ENCODE measurements at places on chromosomes 2 and 18. TPM values are rescaled to one million over a fixed set of nuclear protein-coding genes. Genes with fewer than 3 reads are reported as not detected.

The POTEC gene
- total RNA-seq: not detected

The REG1B gene
- not detected for total RNA-seq

The IGFBP5 gene
- total RNA-seq: 145 TPM

The GPR35 gene
- 4.7 TPM for total RNA-seq

The FOXD4L1 gene
- total RNA-seq: 0.62 TPM

The CXCR1 gene
- total RNA-seq: 10.4 TPM

The ALPI gene
- total RNA-seq: not detected

DNA sequence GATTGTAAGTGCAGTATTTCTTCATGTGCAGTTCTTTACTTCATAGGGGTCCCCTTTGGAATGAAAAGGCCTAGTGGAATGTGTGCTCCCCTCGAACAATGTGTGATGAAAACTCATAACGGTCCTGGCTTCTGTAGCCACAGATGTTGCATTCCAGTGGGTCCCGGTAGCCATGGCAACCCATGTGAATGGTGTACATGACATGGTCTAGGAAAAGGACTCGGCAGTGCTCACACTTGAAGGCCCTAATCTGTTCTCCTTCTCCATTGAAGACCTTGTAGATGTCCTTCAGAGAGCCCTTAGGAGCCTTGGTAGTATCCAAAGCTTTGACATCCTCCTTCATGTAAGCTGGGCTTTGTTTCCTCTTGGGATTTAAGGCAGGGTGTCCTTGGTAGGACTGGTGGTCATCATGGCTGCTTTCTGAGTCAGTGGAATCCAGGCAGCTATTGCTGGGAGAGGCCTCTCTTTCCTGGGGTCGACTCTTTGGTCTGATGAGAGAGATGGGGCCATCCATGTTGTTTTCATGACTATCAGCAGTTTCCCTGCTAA lies 144.0 kb downstream of the IKZF2 start:
- no peak overlapping the region for H3K4me3 ChIP-seq
- DNase-seq: no peak
- H3K27ac ChIP-seq: no peak overlapping the region
- no peaks in the 10 kb centered on the region for H3K27me3 ChIP-seq

DNA sequence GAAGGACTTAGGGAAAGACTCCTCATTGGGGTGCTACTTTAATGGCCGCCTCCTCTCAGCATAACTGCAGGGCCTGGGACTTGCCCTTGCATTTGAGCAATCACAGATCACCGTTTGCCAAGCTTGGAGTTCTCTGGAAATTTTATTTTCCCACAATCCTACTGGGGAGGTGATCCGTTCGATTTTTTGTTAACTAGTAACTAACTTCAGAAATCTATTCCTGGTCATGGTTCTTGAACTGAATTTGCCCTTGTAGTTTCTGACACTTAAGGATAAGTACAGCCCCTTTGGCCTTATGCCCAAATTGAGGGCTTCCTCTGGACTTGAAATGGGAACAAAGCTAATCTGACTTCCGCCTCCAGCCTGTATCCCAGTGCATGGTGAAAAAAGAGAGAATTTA lies 60.5 kb upstream of the ST3GAL5 start:
- H3K4me3 ChIP-seq: no peak overlapping the region
- H3K36me3 ChIP-seq: no peaks in the 10 kb centered on the region
- peaks cover 7% of the 10 kb centered on the region for H3K4me1 ChIP-seq

GRCh38 chr18:59921384-59921891 lies 21.6 kb downstream of the PMAIP1 start:
- no peak overlapping the region for H3K27ac ChIP-seq
- H3K36me3 ChIP-seq: no peaks in the 10 kb centered on the region
- no peak for DNase-seq
- no peak overlapping the region for H3K4me3 ChIP-seq
- no peaks in the 10 kb centered on the region for H3K27me3 ChIP-seq
- H3K4me1 ChIP-seq: peaks cover 11% of the 10 kb centered on the region

GRCh38 chr2:210611466-210611865 lies 55.1 kb downstream of the CPS1 start:
- H3K27ac ChIP-seq: no peak overlapping the region
- no peaks in the 10 kb centered on the region for H3K27me3 ChIP-seq
- no peaks in the 10 kb centered on the region for H3K4me1 ChIP-seq
- DNase-seq: no peak

GRCh38 chr2:114527330-114527983 lies 85.0 kb downstream of the DPP10 start:
- no peak overlapping the region for H3K4me3 ChIP-seq
- no peak overlapping the region for H3K27ac ChIP-seq
- no peaks in the 10 kb centered on the region for H3K36me3 ChIP-seq

DNA sequence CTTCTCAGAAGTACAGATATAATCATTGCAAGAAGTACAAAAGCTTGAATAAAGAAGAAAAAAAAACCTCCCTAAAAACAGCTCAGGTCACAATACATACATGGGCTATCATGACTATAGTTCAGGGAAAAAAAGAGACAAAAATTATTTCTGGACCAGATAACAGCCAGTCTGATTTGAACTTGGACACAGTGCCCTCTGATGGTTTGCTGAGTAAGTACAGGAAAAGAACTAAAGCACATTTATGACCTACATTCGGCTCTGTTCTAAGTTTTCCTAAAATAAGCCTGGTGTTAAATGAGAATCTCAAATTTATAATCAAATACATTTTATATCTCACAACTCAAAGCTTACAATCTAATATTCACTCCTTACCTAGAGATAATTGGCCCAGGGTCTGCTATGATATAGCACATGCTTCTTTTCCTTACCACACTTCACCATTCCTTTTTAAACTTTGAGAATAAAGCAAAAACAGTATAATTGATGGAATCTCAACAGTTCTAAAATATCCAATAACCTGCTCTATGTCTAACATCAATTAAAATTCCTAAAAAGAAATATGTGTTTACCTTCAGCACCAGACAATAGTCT lies 81.1 kb downstream of the RAPH1 start:
- peaks cover 18% of the 10 kb centered on the region for H3K4me1 ChIP-seq
- no peaks in the 10 kb centered on the region for H3K27me3 ChIP-seq
- no peak overlapping the region for H3K27ac ChIP-seq
- DNase-seq: no peak
- H3K36me3 ChIP-seq: peaks cover 90% of the 10 kb centered on the region

DNA sequence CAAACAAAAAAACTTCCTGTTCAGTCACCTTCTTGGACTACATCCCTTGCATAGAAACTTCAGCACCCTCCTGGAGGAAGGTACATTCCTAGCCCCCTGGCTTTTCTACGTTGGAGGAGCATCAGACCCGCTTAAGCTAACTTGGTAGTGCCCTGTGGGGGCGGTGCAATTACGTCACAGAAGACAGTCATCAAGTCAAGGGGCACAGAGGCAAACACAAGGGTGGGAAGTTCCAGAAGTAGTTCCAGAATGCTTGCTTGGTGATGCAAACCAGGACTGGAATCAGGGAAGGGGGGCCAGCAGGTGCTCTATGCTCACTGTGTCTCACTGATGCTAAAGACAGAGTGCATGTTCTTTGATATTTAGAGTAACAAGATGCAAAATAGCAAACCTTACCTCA lies 15.2 kb upstream of the AGFG1 start:
- H3K27ac ChIP-seq: no peak overlapping the region
- no peaks in the 10 kb centered on the region for H3K4me1 ChIP-seq
- H3K4me3 ChIP-seq: no peak overlapping the region
- H3K27me3 ChIP-seq: no peaks in the 10 kb centered on the region
- DNase-seq: no peak

DNA sequence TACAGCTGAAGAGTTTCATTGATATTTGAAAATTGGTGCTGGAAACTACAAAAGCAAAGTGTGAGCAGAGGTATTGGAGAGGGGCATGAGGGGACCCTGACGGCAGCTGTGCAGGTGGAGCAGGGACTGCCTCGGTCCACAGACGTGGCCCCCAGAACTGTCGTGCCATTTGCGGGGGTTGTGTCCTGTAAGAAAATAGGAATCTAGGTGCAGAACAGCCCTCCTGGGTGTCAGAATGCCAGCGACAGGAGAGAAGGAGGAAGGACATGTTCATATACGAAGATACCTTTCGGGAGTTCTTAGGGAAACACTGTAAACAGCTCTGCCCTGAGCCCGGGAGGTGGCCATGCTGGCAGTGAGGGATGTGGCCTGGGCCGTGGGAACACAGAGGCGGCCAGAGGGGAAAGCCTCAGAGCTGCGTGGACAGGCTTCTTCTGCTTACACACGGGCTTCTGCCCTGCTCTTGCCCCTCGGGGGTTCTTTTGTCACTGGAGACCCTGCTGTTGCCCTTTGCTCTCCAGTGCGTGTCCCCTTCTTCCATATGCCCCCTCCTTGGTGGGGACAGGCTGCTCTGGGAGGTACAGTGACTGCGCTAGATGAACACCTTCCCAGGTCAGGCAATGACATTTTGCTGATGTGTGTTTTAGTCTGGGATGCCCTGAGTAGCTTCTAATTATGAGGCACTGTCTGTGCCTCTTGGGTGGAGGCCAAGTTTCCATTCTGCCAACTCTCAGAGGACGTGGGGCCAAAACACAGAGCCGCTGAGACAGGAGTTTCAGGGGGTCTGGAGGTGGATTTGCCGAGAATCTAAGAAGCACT lies 81.9 kb upstream of the TXNDC2 start:
- H3K27ac ChIP-seq: peak overlapping the region; percentile 60
- H3K36me3 ChIP-seq: no peaks in the 10 kb centered on the region
- no peaks in the 10 kb centered on the region for H3K27me3 ChIP-seq
- DNase-seq: no peak

All from lower lobe of right lung (tissue), 2 donors.